ENCODE measurements at places on chromosomes 2 and 18. TPM values are rescaled to one million over a fixed set of nuclear protein-coding genes. Genes with fewer than 3 reads are reported as not detected.

Gene SERPINB4
- 2.5 TPM for total RNA-seq

Gene CRYGC
- not detected for total RNA-seq

Gene SLC14A1
- 2.8 TPM for total RNA-seq

Gene UGT1A8
- total RNA-seq, result 0.24 TPM

Gene CEP76
- total RNA-seq, result 14.4 TPM

- no peak for DNase-seq
These were observed 126.4 kb downstream of the SMAD7 start for GRCh38 chr18:48824231-48824970.

DNA sequence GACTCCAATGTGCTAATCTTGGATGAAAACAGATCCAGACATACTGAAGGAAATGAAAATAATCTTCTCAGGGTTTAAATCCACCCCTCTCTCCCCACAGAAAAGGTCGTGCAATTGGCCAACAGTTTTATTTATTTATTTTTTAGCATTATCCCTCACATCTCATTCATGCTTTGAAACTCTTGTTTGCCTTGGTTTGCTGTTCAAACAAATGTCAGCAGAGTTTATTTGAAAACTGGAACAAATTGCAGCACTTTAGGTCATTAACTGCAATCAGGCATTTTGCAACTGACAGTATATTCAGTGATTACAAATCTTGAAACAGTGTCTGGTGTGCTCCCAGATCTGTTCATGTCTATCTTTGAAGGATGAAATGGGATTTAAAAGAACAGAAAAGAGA is 220.6 kb downstream of the SLC4A10 start:
- DNase-seq, result no peak

DNA sequence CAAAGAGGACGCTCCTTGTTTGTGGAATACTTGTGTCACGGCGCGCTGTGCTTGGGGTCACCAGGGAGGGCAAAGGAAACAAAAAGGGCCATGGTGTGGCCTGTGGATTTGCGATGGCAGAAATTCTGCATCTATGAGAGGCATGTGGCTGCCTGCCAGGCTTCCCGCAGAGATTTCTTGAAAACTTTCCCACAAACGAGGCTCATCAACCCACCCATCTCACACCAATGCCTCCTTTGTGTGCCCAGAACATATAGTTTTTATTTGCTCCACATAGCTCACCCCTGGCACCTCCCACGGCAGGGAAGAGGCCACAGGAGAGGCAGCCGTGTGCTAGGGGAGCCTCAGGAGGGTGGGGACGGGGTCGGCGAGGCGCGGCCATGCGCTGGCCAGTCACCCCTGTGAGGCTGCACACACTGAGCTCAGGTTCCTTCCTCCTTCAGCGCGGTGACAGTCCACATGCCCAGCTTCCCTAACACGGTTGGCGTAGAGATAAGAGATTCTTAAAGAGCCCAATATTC is 100.3 kb downstream of the MBP start:
- DNase-seq, result no peak

DNA sequence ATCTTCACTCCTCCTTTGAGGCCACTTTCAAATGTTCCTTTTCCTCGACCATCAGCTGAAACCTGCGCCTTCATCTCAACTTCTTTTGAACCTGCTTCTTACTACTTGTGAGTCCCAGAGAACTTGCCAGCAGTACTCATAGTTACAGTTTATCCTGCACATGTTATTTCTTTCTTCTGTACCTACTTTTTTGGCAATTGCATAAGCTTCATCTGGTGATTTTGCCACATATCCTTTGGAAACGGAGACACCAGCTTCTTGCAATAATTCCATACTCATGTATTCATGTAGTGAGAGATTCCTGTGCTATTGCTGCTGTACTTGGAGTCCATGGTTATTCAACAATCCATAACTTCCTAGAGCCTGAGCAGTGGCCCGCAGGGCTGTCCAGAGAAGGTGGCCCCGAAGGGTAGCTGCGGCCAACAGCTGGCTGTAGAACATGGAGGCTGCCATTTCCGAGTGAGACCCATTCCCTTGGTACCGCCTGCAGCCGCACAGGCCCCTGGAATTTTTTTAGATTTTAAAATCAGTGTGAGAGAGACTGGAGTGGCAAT is 39.4 kb downstream of the EFR3B start:
- DNase-seq, result no peak

- no peak for DNase-seq
These were observed 164.5 kb downstream of the RBM43 start for GRCh38 chr2:151097128-151097527.

- DNase-seq, result peak; percentile 28
These were observed 208.0 kb downstream of the TFCP2L1 start for GRCh38 chr2:121076885-121077549.

DNA sequence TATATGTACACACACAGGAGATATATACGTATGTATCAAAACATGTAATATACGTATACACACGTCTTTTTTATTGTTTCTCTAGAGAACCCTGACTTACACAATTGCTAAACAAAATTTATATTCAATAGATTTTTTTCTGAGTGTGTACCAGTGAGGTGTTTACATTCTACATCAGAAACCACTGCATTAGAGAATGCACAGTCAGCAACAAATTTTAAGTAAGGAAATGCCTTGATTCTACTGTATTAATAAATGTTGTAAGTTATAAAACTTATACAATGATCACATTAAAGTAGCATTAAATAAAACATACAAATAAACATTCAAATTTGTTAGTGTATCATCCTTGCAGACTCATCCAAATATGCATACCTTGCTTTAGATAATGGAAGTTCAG is 376.4 kb upstream of the FAM98A start:
- no peak for DNase-seq

GRCh38 chr18:78957140-78957539 is 22.5 kb upstream of the SALL3 start:
- DNase-seq, result no peak

GRCh38 chr18:32300914-32301313 is 111.1 kb downstream of the MEP1B start:
- DNase-seq, result no peak

DNA sequence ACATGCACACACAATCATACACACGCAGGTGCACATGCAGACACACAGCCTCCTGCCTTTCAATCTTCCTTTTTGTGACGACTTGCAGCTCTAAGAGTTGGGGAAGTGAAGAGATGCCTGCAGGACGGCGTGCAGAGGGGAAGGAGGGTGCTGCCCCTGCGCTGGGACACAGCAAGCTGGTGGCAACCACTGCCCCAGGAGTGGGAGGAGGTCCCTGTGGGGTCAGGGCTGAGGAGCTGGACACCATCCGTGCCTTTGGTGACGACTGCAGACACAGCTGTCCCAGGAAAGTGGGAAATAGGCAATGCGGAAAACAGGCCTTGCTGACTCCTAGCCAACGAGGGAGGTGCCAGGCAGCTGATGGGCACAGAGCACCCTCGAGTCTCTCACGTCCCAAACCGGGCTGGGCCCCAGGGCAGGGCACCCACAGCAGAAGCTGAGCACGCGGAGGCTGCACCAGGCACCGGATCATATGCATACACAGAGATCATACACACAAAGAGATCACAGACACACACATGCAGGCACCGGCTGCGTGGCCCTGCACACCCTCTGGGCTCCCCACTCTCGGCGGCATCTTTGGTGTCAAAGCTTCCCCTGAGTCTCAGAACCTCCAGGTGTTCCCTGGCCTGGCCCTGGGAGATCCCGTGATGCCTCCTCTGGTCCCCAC is 146.1 kb downstream of the PXDN start:
- no peak for DNase-seq

DNA sequence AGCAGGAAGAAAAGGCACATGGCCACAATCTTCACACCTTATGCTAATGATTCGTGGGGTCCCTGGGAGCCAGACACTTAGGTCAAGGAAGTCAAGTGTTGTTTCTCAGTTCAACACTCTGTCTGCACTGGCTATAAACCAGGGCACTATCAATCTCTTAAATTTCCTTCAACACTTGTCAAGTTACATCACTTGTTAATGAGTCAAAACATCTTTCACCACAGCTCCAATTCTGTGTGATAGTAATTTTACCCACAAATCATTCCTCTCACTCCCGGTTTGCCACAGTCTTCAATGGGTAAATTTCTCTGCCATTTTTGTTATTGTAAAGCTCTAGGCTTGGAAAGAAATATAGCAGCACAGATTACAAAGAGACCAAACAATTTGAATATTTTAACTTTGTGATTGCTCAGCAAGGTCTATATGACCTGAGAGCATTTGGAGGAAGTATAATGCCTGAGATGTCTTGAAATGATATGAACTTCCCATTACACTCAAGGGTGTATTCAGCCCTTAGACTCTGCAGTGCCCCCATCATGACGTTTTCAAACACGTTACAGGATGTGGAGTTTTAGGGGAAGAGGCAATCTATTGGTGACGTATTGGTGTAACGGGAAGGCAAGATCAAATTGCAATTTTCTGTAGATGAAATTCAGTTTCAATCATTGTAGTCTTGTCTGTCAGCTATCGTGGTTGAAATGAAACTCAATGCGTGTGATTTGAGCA is 78.7 kb downstream of the ICOS start:
- DNase-seq, result no peak

DNA sequence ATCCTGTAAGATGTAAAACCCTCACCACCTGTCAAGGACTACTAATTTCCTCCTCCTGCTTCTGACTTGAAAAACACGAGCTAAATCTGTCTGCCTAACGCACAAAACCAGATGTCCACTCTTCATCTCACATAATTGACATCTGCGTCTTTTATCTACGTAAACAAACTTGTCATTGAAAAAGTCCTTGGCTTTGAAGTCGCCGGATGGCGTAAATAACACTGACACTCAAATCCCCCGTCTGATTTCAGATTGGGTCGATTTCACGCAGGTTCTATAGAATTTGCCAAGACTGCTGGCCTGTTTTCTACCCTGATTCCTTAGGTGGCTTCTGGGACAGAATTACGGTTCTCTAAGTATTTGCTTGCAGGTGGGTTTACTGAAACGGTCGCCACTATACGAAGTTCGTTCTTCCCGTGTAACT is 539 bp upstream of the MOB4 start:
- DNase-seq, result no peak

DNA sequence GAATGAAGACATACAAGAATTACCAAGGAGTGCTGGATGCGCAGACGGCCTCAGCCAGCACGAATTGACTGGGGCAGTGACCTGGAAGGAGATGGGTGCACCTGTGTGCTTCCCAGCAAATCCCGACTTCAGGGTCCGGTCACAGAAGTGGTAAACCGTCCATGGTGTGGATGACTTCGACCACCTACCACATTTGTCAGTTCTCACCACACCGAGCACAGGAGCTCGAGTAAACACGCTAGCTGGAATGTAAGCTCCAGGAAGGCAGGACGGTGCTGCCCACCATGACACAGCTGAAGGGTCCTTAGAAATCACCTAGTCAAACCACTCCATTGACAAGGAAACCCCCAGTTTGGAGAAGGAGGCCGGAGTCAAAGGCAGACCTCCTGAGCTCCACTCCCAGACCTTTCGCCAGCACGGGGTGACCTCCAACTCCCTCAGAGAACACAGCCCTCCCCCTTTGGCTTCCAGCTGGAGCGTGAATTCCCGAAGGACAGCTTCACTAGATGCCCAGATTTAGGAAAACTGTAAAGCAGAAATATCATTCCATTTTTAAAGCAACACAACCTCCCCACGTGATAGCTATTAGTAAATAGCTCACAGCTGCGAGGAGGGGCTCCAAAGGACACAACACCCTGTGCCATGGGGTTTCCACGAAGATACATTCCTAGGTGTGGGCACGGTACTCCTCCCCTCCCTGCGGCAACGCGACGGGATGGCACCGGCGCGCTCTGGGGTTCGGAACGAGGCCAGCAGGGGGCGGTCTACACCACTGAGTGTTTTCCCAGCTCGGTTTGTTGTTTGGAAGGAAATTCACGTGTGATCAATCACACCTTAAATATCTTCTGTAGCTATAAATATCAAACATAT is 34.1 kb upstream of the GNAL start:
- peak; percentile 50 for DNase-seq

All from thymus (tissue), 14 donors.